ENCODE measurements at places on chromosomes 7 and 10.
A peak's percentile ranks its signal among the peaks of the same experiment; 100 is the strongest.

- no peak for DNase-seq
Observed at GRCh38 chr10:74502963-74503608, 323.3 kb upstream of the KAT6B start.

GRCh38 chr7:69661342-69661741 is 63.1 kb downstream of the AUTS2 start:
- no peak for DNase-seq

DNA sequence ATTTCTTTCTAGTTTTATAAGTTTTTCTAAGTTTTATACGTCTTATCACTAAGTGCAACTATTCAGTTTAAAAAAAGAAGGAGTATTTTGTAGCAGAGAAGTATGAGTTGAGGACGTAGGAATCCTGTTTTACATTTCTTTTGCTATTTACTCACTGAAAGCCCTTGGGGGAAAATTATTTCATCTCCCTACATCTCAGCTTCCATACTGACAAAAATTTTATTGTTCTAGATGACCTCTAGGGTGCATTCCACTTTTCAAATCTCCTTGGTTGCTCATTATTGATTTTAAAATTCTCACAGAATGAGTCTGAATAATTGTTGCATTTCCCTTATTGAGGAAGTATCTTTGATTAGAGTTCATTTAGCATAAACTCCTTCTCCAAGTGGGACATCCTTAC is 14.9 kb upstream of the PDK4 start:
- no peak for DNase-seq

- no peak for DNase-seq
Observed at GRCh38 chr10:105797234-105797890, 1156.3 kb downstream of the SORCS3 start.

- no peak for DNase-seq
Observed at GRCh38 chr10:21823617-21824016, 179.9 kb downstream of the DNAJC1 start.

DNA sequence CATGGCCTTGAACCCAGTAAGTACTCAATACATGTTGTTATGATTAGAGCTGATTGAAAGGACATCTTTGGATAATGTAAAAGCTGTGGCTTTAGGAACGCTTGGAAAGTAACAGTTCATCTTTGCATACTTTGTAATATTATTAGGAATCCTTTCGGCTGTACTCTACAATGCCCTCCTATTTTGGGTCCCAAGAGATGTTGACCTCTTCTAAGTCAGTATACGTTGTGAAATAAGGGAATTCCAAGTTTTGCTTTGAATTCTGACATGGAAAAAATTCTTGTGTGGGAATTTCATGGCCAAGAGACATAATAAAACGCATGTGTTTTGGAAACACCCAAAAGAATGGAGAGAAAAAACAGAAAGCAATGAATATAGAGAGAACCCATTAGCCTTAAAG is 7.7 kb downstream of the AGR3 start:
- DNase-seq, result no peak

GRCh38 chr10:79322616-79323543 is 24.4 kb upstream of the PPIF start:
- DNase-seq, result peak; percentile 93

GRCh38 chr10:96860631-96861277 is 28.7 kb downstream of the LCOR start:
- no peak for DNase-seq

- DNase-seq, result no peak
Observed at GRCh38 chr10:19572056-19572455, 244.2 kb upstream of the PLXDC2 start.

- DNase-seq, result no peak
Observed at GRCh38 chr10:52682766-52683165, 89.8 kb downstream of the MBL2 start.

DNA sequence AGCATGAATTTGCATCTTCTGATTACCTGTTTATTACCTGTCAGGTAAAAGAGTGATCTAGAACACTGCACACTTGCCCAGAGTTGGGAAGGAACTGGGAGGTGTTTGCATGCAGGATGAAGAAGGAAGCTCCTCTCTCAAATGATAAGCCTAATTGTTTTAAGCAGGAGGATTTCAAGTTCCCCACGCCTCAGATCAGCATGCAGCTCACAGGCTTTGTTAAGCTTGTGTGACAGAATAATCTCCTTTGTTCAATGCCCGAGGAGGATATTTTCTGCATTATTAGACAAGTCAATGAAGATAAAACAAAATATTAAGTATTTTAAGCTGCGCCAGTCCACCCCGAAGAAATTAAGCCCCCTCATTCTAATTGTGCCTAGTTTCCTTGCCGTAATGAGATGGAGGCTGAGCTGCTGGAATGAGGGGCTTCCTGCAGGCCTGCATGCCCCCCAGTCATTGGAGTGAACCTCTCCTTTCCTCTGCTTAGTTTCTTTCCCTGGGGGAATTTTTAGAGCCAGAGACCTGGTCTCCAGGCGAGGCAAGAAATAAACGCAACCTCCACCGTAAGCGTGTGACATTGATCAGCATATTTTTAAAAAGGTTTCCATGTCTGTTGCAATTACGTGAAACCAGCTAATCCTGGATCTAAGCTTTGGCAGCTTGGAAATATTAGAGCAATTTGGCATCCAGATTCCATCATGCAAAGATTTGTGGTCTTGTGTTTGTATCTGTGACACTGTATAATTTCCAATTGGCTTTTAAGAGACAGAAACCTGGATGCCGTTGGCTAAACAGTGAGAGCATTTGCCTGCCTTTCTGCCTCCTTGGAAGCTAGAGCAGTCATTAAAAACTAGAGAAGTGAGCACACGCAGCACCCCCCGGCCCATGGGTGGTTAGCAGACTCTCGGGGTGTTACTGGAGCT is 376.0 kb downstream of the GALNT17 start:
- DNase-seq, result no peak

DNA sequence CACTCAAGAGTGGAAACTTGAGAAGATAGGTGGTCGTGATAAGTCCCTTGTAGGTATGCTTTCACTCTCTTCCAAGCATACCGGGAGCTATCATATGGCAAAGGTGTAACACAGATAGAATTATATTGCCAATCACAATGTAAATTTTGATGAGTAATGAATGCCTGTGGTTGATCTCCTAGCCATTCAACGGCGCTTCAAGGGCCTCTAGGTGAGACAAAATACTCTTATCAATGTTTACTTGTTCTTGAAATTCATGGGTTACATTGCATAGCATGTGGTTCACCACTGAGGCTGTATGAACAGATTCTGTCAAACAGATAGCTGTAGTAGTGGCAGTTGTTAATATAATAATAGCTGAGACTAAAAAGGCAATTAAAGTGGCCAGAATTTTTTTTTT is 82.4 kb downstream of the THSD7A start:
- DNase-seq, result no peak

GRCh38 chr7:129671266-129671665 is 59.7 kb downstream of the NRF1 start:
- no peak for DNase-seq
